Bone marrow (tissue), 2 donors: ENCODE measurements at places on chromosomes 2 and 18.

GRCh38 chr2:219488844-219489194 lies 9.9 kb upstream of the GMPPA start:
- no peak for DNase-seq

DNA sequence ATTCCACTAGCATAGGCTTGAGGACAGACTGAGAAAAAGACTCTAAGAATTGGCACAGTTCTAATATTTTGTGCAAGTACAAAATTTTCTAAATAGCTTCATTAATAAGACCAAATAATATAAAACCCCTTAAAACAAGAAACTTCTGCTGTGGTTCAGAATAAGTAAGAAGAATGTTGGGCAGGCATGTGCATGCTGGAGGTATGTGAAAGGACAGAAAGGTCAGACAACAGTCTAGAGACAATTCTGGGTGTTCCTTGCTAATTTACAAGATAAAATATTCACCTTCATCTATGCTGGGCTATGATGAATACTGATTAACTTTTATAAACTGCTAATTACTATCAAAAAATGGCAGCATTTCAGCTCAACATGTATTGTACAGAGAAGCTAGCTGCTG lies 14.9 kb downstream of the CEBPZOS start:
- DNase-seq = no peak

- DNase-seq = no peak
These were observed 118.9 kb upstream of the NT5C1B start for GRCh38 chr2:18708203-18708715.

DNA sequence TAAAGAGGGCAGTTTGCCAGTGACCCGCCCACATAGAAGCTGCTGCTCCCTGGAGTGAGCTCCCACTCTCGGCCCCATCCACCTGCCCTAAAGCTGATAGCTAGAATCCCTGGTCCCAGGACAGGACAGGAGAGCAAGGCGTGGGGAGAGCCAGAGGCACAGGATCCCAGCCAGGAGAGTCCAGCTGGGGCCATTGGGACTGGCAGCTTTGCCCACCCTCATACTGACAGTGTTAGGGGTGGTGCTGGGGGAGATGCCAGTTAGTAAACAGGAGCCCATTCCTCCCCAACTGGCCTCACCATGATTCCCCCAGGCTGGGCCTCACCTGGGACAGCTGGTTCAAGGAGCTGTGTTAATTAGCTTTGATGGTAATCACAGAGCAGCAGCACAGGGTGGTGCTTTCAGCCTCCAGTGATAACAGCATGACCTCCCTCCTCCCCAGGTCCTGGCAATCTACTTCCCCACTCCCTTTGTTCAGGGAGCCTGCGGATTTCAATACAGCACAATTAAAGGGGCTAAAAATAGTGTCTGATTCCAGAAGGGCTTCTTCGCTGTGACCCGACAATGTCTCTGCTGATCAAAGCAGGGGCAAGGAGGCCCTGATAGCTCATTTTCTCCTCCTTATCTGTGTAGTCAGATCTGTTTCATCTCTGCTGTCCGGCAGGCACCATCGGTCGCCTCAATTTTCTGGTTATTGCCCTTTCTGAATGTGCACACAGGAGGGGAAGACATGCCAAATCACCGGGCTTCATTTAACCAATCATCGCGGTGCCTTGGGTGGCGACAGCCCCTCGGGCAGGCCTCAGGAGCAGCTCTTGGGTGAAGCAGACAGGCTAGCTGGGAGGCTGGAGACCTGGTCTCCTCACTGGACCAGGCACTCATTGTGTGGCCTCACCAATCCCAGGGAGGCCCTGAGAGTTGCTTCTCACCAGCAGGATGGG lies 119.9 kb upstream of the TEX51 start:
- no peak for DNase-seq

- DNase-seq = no peak
These were observed 42.0 kb downstream of the ZEB2 start for GRCh38 chr2:144477957-144478311.

GRCh38 chr2:180205621-180206235 lies 198.6 kb upstream of the CWC22 start:
- no peak for DNase-seq

DNA sequence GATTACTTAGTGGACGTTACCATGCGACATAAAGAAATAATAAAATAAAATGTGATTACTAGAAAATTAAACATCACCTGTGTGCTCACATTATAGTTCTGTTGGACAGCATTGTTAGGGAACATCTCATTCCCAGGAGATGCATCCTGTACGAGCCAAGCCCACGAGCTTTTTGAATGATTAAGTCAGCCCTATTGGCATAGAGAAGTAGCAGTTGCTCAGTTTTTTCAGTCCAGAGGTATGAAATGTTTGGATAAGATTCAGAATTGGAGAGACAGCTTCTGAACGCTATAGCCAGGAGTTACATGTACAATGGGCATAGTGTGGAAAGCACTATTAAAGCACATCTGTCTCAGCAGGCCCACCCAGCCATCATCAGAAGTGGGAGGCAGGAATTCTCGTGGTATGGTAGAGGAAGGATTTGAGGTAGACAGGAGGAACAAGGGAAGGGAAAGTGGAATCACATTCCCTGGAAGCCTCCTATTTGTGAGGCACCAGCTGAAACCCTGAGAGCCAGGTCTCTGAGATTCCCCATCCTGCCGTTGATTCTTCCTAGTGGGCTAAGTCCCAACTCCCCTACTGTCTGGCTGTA lies 8.6 kb downstream of the SPATS2L start:
- no peak for DNase-seq

DNA sequence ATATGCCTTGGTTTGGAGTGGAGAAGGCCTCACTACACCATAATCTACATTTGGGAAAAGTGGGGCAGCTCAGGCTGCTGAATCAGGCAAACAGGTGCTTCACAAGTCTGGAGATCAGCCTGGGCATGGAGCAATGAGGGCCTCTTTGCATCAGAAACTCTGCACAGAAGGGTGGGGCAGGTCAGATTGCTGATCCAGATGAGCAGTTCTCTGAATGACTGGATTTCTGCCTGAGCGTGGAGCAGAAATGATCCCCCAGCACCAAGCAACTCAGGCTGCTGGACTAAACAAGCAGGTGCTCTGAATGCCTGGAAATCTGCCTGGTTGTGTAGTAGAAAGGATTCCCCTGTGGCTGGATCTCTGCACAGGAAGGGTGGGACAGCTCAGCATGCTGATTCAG lies 605.3 kb upstream of the ZNF804A start:
- no peak for DNase-seq

GRCh38 chr18:45357686-45358470 lies 257.4 kb upstream of the SLC14A2 start:
- no peak for DNase-seq
